ENCODE measurements at places on chromosomes 2 and 18. TPM values are rescaled to one million over a fixed set of nuclear protein-coding genes. Genes with fewer than 3 reads are reported as not detected.

CYP27C1 gene
- polyA plus RNA-seq = 4.3 TPM

AQP12A gene
- 0.88 TPM for polyA plus RNA-seq

REEP1 gene
- polyA plus RNA-seq = 65.7 TPM

STK11IP gene
- 19.5 TPM for polyA plus RNA-seq

SKOR2 gene
- polyA plus RNA-seq = not detected

ASPRV1 gene
- polyA plus RNA-seq = 2.1 TPM

MC5R gene
- polyA plus RNA-seq = 1.6 TPM

CD226 gene
- 0.56 TPM for polyA plus RNA-seq

PIEZO2 gene
- polyA plus RNA-seq = 35.3 TPM

DHRS9 gene
- 0.19 TPM for polyA plus RNA-seq

GRCh38 chr2:184620367-184620766 is 22.0 kb downstream of the ZNF804A start:
- no peak overlapping the region for H3K4me3 ChIP-seq
- no peaks in the 10 kb centered on the region for H3K27me3 ChIP-seq
- no peaks in the 10 kb centered on the region for H3K36me3 ChIP-seq
- DNase-seq = no peak
- H3K27ac ChIP-seq = no peak overlapping the region
- no peaks in the 10 kb centered on the region for H3K4me1 ChIP-seq

GRCh38 chr2:95530734-95531133 is 46.2 kb upstream of the TRIM43B start:
- peaks cover 6% of the 10 kb centered on the region for H3K4me1 ChIP-seq
- H3K4me3 ChIP-seq = no peak overlapping the region
- no peak overlapping the region for H3K27ac ChIP-seq
- no peaks in the 10 kb centered on the region for H3K27me3 ChIP-seq
- peaks cover 20% of the 10 kb centered on the region for H3K36me3 ChIP-seq

- DNase-seq = no peak
- H3K27me3 ChIP-seq = no peaks in the 10 kb centered on the region
- H3K4me3 ChIP-seq = no peak overlapping the region
- no peaks in the 10 kb centered on the region for H3K4me1 ChIP-seq
- peaks cover 4% of the 10 kb centered on the region for H3K36me3 ChIP-seq
Measured at GRCh38 chr2:171080607-171081006, 80.1 kb downstream of the TLK1 start.

- no peak for DNase-seq
- no peak overlapping the region for H3K4me3 ChIP-seq
- H3K27me3 ChIP-seq = no peaks in the 10 kb centered on the region
- no peaks in the 10 kb centered on the region for H3K4me1 ChIP-seq
- H3K36me3 ChIP-seq = no peaks in the 10 kb centered on the region
Measured at GRCh38 chr2:158232476-158232875, 130.8 kb downstream of the UPP2 start.

GRCh38 chr2:144357623-144358373 is 162.1 kb downstream of the ZEB2 start:
- H3K27ac ChIP-seq = no peak overlapping the region
- H3K4me1 ChIP-seq = no peaks in the 10 kb centered on the region
- no peaks in the 10 kb centered on the region for H3K36me3 ChIP-seq
- peak; percentile 73 for DNase-seq
- H3K27me3 ChIP-seq = no peaks in the 10 kb centered on the region

DNA sequence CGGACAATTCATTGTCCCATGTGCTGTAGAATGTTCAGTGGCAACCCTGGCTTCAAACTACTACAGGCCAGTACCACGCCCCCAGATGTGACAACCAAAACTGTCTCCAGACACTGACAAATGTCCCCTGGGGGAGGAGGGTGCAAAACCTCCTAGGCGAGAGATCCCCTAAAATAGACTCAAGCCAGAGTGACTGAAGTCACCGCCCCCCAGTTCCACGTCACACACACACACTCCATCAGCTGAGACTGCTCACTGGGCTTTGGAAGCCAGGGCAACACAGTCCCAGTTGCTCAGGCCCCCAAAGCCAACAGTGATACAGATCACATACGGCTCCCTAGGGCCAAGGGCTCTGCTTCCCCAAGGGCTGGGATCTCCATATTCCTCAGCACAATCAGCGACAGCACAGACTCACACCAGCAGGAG is 19.1 kb downstream of the HDAC4 start:
- no peak for DNase-seq
- H3K27ac ChIP-seq = no peak overlapping the region
- H3K4me3 ChIP-seq = no peak overlapping the region
- H3K4me1 ChIP-seq = peaks cover 18% of the 10 kb centered on the region
- H3K27me3 ChIP-seq = no peaks in the 10 kb centered on the region

- peaks cover 7% of the 10 kb centered on the region for H3K4me1 ChIP-seq
- no peak overlapping the region for H3K4me3 ChIP-seq
Measured at GRCh38 chr2:63763391-63763941, 78.2 kb upstream of the UGP2 start.

DNA sequence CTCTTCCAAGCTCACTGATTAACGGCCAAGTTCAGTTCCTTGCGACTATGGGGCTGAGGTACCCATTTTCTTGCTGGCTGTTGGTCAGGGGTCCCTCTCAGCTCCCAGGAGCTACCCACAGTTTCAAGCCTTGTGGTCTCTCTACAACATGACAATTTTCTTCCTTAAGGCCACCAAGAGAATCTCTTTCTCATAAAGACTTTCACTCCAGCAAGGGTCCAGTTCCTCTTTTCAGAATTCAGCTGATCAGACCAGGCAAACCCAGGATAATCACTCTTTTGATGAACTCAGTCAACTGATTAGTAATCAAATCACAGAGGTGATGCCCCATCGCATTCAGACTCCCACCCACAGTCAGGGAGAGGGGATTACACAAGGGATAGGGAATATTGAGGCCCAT is 129.7 kb downstream of the IRS1 start:
- no peak overlapping the region for H3K27ac ChIP-seq
- no peak for DNase-seq
- H3K36me3 ChIP-seq = no peaks in the 10 kb centered on the region
- peaks cover 11% of the 10 kb centered on the region for H3K27me3 ChIP-seq
- H3K4me1 ChIP-seq = peaks cover 3% of the 10 kb centered on the region
- no peak overlapping the region for H3K4me3 ChIP-seq

DNA sequence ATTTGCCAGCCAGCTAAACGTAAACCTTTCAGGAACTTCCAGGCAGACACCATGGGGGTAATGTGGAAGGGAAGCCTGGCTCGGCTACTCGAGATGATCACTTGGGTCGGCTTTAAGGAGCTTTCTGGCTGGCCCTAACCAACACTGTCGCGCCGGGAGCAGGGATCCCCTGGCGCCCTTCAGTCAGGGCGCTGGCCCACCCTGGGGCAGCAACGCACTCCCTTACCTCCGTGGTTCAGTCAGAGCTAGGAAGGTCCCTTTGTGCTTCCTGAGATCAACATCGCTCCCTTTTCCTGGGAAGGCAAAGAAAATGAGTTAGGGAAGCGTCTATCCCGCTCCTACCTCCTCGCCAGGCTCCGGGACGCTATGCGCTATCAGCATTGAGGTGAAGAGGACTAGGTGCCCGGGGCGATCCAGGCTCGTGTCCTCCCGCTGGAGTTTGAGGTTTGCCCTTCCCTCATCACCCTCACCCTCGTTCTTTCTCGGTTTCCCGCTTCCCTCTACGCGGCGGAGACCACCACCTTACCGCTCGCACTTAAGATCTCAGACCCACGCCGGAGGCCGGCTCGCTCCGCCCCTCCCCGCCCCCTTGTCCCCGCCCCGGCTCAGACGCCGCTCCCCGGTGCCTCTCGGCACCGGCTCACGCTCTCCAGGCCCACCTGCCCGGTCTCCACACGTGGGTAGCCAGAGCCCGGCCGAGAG is 449 bp upstream of the ATRAID start:
- H3K27ac ChIP-seq = peak overlapping the region; percentile 99
- peak overlapping the region; percentile 89 for H3K4me3 ChIP-seq
- H3K27me3 ChIP-seq = no peaks in the 10 kb centered on the region
- peaks cover 27% of the 10 kb centered on the region for H3K36me3 ChIP-seq

- no peaks in the 10 kb centered on the region for H3K36me3 ChIP-seq
- no peak for DNase-seq
- no peak overlapping the region for H3K27ac ChIP-seq
- no peaks in the 10 kb centered on the region for H3K4me1 ChIP-seq
Measured at GRCh38 chr2:232495292-232495691, 7.7 kb upstream of the ECEL1 start.

- H3K36me3 ChIP-seq = no peaks in the 10 kb centered on the region
- peak overlapping the region; percentile 82 for H3K27ac ChIP-seq
- H3K27me3 ChIP-seq = peaks cover 37% of the 10 kb centered on the region
- no peak overlapping the region for H3K4me3 ChIP-seq
- H3K4me1 ChIP-seq = peaks cover 76% of the 10 kb centered on the region
Measured at GRCh38 chr2:231928901-231929725, 2.9 kb upstream of the NPPC start.

GRCh38 chr18:69956057-69956456 is 8.4 kb upstream of the CD226 start:
- H3K27ac ChIP-seq = no peak overlapping the region
- H3K36me3 ChIP-seq = no peaks in the 10 kb centered on the region

GRCh38 chr2:205685314-205686055 is 3.2 kb downstream of the NRP2 start:
- H3K27me3 ChIP-seq = peaks cover 48% of the 10 kb centered on the region
- peak; percentile 57 for DNase-seq
- no peaks in the 10 kb centered on the region for H3K36me3 ChIP-seq

DNA sequence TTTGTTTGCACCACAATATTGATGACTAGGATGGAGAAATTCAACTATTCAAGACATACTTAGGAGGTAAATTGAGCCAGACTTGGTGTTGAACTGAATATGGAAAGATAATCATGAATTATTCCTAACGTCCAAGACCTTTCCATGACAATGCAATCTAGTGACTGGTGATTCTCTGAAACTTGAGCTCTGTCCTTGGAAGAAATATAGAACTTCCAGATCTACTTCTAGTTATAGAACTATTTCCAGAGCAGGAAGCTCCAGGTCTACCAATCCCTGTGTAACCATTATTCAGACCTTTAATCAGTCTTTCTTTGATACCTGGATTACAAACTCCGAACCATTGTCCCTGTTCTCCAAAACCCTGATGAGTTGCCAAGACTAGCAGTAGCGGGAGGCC is 272.6 kb upstream of the SLC14A2 start:
- H3K27ac ChIP-seq = no peak overlapping the region
- H3K27me3 ChIP-seq = no peaks in the 10 kb centered on the region
- DNase-seq = no peak
- H3K4me1 ChIP-seq = no peaks in the 10 kb centered on the region
- H3K4me3 ChIP-seq = no peak overlapping the region

- peak; percentile 99 for DNase-seq
- no peaks in the 10 kb centered on the region for H3K27me3 ChIP-seq
- H3K4me3 ChIP-seq = no peak overlapping the region
Measured at GRCh38 chr2:20617892-20618467, 32.9 kb downstream of the HS1BP3 start.

DNA sequence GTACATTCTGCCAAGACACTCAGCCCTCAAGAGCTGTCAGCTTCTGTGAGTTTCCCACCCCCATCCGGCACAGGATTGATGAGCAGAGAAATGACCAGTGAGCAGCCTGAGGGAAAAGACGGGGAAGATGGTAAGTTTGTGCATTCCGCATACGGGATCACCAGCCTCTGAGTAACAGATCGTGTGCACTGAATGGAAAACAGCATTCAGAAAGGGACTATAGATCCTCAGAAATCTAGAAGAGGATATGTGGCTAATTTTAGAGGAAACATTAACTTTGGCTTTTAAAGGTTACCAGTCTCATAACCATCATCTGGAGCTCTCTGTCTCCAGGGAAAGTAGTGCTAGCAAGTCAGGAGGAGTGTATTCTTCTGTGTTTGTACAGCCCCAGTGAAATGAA is 326.0 kb downstream of the TGIF1 start:
- no peak overlapping the region for H3K4me3 ChIP-seq
- peaks cover 3% of the 10 kb centered on the region for H3K27me3 ChIP-seq
- H3K27ac ChIP-seq = no peak overlapping the region
- H3K4me1 ChIP-seq = peaks cover 6% of the 10 kb centered on the region
- H3K36me3 ChIP-seq = no peaks in the 10 kb centered on the region

- no peak overlapping the region for H3K27ac ChIP-seq
- H3K4me1 ChIP-seq = no peaks in the 10 kb centered on the region
- H3K27me3 ChIP-seq = no peaks in the 10 kb centered on the region
- no peaks in the 10 kb centered on the region for H3K36me3 ChIP-seq
Measured at GRCh38 chr18:65817178-65817577, 66.4 kb downstream of the CDH7 start.

GRCh38 chr18:75211002-75211621 is 515 bp downstream of the TSHZ1 start:
- H3K27me3 ChIP-seq = no peaks in the 10 kb centered on the region
- peaks cover 31% of the 10 kb centered on the region for H3K4me1 ChIP-seq

Data from muscle of leg (tissue), 16 donors.